ENCODE measurements at places on chromosomes 12 and 14. TPM values are rescaled to one million over a fixed set of nuclear protein-coding genes. Genes with fewer than 3 reads are reported as not detected.

DNA sequence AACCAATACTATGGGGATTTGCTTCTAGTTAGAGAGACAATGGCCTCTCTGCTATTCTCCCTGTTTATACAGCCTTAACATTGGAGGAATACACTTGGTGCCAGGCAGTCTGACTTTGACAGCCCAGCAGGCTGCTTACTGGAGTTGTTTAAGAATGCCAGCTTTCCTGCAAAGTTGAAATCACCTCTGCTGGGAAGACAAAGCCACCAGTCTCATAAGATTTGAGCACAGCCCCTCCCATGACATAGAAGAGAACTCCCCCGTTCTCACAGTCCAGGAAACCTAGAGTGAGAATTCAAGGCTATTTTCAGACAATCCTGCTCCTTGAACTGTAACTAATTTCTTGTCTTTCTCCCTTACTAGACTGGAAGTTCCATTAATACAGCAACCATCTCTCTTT is 21.1 kb upstream of the CATSPERB start:
- DNase-seq: no peak
- no peak overlapping the region for H3K27ac ChIP-seq
- H3K4me1 ChIP-seq: no peaks in the 10 kb centered on the region
- H3K4me3 ChIP-seq: no peak overlapping the region

DNA sequence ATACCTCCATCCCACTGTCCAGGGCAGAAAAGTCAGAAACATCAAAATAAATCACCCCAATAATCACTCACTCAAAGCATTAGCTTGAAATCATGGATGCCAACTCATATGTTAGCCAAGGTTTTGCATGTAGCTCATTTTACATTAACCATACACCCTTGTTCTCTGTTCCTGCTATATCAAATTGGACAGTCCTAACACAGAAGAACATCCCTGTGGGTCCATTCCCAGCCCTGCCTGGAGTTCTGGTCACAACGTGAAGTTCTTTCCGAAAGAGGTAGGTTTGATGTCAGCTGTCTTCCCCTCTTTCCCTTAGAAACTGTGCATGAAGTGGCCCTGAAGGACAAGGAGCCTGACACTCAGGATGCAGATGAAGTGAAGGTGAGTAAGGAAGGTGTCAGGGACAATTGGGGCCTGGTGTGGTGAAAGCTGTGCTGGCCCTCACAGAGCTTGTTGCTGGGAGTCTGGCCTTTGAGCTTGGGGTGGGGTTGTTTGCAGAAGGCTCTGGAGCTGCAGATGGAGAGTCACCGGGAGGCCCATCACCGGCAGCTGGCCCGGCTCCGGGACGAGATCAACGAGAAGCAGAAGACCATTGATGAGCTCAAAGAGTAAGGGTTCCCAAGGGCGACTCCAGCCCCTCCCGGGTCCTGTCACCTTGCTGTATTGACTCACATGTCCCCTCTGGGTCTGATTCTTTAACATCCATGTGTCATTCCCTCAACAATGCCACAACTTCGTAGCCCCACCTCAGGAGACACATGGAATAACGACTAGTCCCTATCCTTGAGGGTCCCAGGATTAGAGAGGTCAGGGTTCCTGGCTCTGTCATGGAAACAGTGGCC is 15.0 kb upstream of the PIP4K2C start:
- H3K36me3 ChIP-seq: no peaks in the 10 kb centered on the region
- H3K4me1 ChIP-seq: no peaks in the 10 kb centered on the region
- peaks cover 3% of the 10 kb centered on the region for H3K27me3 ChIP-seq

GRCh38 chr12:124484526-124484953 is 82.9 kb downstream of the NCOR2 start:
- no peak overlapping the region for H3K4me3 ChIP-seq
- DNase-seq: no peak
- peaks cover 6% of the 10 kb centered on the region for H3K36me3 ChIP-seq
- H3K4me1 ChIP-seq: no peaks in the 10 kb centered on the region
- no peak overlapping the region for H3K27ac ChIP-seq
- H3K27me3 ChIP-seq: no peaks in the 10 kb centered on the region

The RNASE4 gene
- total RNA-seq: 24.2 TPM

GRCh38 chr12:128820253-128820652 is 3.5 kb downstream of the SLC15A4 start:
- no peaks in the 10 kb centered on the region for H3K27me3 ChIP-seq
- peaks cover 3% of the 10 kb centered on the region for H3K36me3 ChIP-seq
- no peak overlapping the region for H3K27ac ChIP-seq
- H3K4me1 ChIP-seq: peaks cover 46% of the 10 kb centered on the region
- no peak overlapping the region for H3K4me3 ChIP-seq
- no peak for DNase-seq

- DNase-seq: no peak
- no peak overlapping the region for H3K4me3 ChIP-seq
- no peaks in the 10 kb centered on the region for H3K27me3 ChIP-seq
- peaks cover 15% of the 10 kb centered on the region for H3K4me1 ChIP-seq
These were observed 27.6 kb downstream of the WASHC3 start for GRCh38 chr12:102033991-102034745.

- H3K4me3 ChIP-seq: no peak overlapping the region
- H3K27me3 ChIP-seq: no peaks in the 10 kb centered on the region
- H3K27ac ChIP-seq: peak overlapping the region; percentile 84
- no peak for DNase-seq
These were observed 231.3 kb downstream of the MON2 start for GRCh38 chr12:62697893-62698292.

GRCh38 chr12:57890191-57891115 is 43.9 kb upstream of the CTDSP2 start:
- H3K27ac ChIP-seq: peak overlapping the region; percentile 85
- H3K36me3 ChIP-seq: no peaks in the 10 kb centered on the region
- no peak overlapping the region for H3K4me3 ChIP-seq
- peaks cover 64% of the 10 kb centered on the region for H3K4me1 ChIP-seq

The BCL11B gene
- 0.88 TPM for total RNA-seq

The BHLHE41 gene
- total RNA-seq: 4.7 TPM

GRCh38 chr12:117450209-117450608 is 88.8 kb upstream of the NOS1 start:
- DNase-seq: no peak
- H3K36me3 ChIP-seq: no peaks in the 10 kb centered on the region
- H3K4me1 ChIP-seq: no peaks in the 10 kb centered on the region

DNA sequence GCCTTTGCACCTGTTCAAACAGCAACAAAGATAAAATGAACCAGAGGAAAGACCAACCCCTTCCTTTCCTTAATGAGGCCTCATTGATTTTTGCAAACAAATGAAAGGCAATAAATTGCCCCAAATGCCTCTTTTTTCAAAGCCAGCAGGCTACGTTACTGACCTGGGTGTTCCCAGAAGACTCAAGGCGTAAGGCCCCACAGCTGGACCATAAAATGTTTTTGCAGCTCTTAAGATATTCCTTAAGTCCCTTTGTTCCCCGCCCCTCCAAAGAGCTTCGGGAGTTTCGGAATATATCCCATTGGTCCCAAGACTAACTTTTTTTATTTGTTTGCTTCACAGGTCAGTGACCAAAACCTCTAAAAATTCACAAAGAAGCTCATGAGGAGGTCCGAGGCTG is 462.9 kb upstream of the PRICKLE1 start:
- H3K4me1 ChIP-seq: no peaks in the 10 kb centered on the region
- no peak overlapping the region for H3K4me3 ChIP-seq

The PHLDA1 gene
- total RNA-seq: 136 TPM

The SLC6A13 gene
- not detected for total RNA-seq

DNA sequence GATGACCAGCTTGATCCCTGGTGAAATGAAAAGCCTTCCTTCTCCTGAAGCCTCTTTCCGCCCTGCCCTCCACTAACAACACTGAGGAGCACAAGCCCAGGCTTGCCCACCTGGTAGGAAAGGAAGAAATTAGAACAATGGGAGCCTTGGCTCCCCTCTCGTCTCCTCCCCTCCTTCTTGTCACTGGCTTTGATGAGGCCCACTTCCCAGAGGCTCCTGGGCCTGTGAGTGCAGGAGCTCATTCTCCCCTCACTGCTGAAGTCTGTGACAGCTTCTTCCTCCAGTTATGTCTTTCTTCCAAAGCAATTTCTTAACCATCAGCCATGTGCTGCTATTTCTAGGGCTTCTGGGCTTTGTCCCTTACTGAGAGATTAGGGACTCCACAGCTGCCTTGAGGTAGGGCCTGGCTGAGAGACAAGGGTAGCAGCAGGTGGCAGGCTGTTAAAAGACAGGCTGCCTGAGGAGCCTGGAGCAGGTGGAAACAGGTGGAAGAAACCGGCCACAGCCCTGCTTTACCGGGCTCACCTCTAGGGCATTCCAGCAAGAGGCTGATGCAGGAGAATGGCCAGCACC is 53.6 kb upstream of the SRSF5 start:
- H3K27me3 ChIP-seq: no peaks in the 10 kb centered on the region
- H3K4me1 ChIP-seq: peaks cover 17% of the 10 kb centered on the region
- DNase-seq: no peak
- H3K4me3 ChIP-seq: no peak overlapping the region

GRCh38 chr12:121600702-121601336 is 20.0 kb upstream of the KDM2B start:
- peak; percentile 39 for DNase-seq
- no peak overlapping the region for H3K27ac ChIP-seq
- no peaks in the 10 kb centered on the region for H3K36me3 ChIP-seq
- H3K4me3 ChIP-seq: no peak overlapping the region
- H3K27me3 ChIP-seq: no peaks in the 10 kb centered on the region

GRCh38 chr12:7642876-7643309 is 22.8 kb downstream of the APOBEC1 start:
- H3K36me3 ChIP-seq: no peaks in the 10 kb centered on the region
- peaks cover 4% of the 10 kb centered on the region for H3K4me1 ChIP-seq
- no peak for DNase-seq
- H3K27ac ChIP-seq: no peak overlapping the region

The FGD6 gene
- total RNA-seq: 11.9 TPM

DNA sequence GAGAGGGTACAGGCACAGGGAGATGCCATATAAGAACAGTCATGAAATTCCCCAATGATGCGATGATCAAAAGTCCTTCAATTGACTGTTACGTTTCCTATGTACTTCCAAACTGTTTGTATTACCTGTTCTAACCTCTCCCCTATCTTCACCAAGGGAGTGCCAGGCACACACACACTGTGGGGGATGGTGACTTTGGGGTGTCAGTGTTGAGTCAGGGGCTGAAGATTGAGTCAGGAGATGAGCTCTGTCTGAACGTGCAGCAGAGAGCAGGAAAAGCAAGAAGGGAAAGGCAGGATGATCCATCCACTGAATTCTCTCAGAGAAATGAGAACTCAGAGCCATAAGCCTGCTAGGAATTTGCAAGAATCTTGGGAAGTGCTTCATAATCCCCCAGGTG is 153.4 kb downstream of the EFCAB11 start:
- H3K4me1 ChIP-seq: peaks cover 6% of the 10 kb centered on the region
- no peak overlapping the region for H3K4me3 ChIP-seq
- no peaks in the 10 kb centered on the region for H3K36me3 ChIP-seq

The IL31 gene
- not detected for total RNA-seq

DNA sequence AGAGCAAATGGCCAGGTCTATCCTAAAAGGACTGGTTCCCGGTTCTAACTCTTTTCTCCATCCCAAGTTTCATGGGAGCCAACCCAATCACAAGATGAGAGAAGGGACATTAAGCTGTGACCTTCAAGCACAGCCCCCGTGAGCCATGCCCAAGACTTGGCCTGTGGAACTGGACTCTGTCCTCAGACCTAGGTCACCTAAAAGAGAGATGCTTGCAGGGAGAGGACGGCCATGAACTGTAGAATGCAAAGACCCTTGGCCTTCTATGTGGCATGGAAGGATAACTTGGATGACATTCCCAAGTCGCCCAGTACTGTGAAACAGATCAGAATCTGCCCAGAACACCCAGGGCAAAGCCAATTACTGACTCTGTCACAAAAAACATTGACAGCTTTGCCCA is 263.5 kb downstream of the DPF3 start:
- H3K4me3 ChIP-seq: no peak overlapping the region
- H3K36me3 ChIP-seq: no peaks in the 10 kb centered on the region
- no peak for DNase-seq
- peaks cover 8% of the 10 kb centered on the region for H3K4me1 ChIP-seq

The SLC41A2 gene
- 36.5 TPM for total RNA-seq

The RNF31 gene
- 43.9 TPM for total RNA-seq

DNA sequence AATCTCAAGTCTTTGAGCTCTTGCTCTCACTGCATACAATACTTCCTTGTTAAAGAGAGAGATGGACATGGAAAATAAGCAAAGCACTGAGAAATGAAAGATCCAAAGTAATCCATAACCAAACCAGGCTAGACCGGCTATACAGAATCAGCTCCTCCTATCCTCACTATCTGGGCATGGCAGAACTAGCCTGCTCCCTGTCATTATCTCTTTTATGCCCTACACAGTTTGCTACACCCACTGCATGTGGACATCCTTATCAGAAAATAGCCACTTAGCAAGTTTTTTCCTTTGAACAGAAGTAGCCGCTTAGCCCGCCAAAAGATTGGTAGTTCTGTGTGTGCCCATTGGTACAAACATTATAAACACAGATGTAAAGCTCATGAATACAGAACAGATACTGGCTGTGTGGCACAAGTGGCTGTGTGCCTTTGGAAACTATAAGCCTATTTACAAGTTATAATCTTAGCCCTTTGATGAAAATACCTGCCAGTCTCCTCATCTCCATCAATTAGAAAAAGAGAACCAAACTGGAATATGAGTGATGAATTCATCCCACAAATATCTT is 34.7 kb downstream of the SPTB start:
- H3K27ac ChIP-seq: no peak overlapping the region
- no peak for DNase-seq
- no peaks in the 10 kb centered on the region for H3K36me3 ChIP-seq
- no peak overlapping the region for H3K4me3 ChIP-seq
- no peaks in the 10 kb centered on the region for H3K4me1 ChIP-seq
- peaks cover 81% of the 10 kb centered on the region for H3K27me3 ChIP-seq

The KLRC1 gene
- not detected for total RNA-seq

DNA sequence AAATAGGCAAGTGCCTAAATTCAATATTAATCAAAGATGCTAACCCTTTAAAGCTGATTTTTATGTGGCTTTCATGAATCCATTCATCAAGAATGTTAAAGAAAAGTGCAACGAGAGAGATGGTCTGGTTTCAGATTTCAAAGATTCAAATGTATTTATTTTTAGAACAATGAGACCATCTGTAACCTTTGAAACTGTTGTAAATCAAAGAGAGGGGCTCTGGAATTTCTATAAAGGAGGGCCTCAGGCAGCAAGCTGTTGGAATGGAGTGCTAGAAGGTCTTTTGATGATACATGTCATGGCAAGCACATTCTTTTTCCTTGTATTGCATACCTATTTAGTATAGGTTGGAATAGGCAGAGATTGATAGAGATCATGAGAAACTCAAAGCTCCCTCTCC is 433.0 kb downstream of the LRIG3 start:
- no peaks in the 10 kb centered on the region for H3K27me3 ChIP-seq
- H3K4me3 ChIP-seq: no peak overlapping the region

DNA sequence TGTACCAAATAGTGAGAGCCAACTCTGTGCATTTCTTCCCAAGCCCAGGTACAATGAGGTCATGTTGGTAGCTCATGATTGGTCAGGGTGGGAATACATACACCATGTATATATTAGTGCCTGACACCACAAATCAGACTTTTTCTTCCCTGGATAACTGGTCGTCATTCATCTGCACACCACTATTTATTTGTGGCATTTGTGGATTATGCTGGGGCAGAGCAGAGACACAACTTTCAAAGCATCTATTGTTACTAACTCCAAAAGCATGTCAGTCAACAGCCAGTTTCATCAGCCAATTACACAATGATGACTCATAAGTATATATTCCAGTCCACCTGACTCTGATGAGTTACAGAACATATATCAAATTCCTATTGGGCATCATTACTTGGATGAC is 181.7 kb downstream of the ADAMTS20 start:
- peak; percentile 47 for DNase-seq
- H3K27me3 ChIP-seq: peaks cover 5% of the 10 kb centered on the region
- no peak overlapping the region for H3K27ac ChIP-seq
- H3K36me3 ChIP-seq: no peaks in the 10 kb centered on the region
- peaks cover 6% of the 10 kb centered on the region for H3K4me1 ChIP-seq
- H3K4me3 ChIP-seq: no peak overlapping the region

The PRB2 gene
- total RNA-seq: not detected

Measured in osteoblast (primary cell).